Fibroblast of gingiva (primary cell): ENCODE measurements at places on chromosomes 1 and 21.

- DNase-seq: no peak
These were observed 1395.1 kb downstream of the NCAM2 start for GRCh38 chr21:22393324-22393723.

- no peak for DNase-seq
These were observed 108.2 kb upstream of the SLC35F3 start for GRCh38 chr1:233796146-233796783.

- no peak for DNase-seq
These were observed 479.2 kb upstream of the USP24 start for GRCh38 chr1:55694310-55694801.

DNA sequence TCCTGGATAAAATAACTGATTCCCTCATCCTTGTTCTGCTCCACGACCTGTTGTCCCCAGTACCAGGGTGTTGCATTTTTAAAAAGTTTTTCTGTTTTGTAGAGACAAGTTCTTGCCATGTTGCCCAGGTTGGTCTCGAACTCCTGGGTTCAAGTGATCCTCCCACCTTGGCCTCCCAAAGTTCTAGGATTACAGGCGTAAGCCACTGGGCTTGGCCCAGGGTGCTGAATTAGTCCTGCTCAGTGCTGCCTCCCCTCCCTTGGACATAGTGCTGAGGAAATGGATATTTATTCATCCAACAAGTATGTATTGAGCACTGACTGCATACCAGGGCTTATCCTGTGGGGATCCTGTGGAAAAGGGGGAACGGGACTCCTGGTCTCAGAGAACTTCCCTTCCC lies 126.4 kb downstream of the PTPRU start:
- DNase-seq: no peak

- DNase-seq: no peak
These were observed 402.3 kb downstream of the PTBP2 start for GRCh38 chr1:97123717-97124431.

DNA sequence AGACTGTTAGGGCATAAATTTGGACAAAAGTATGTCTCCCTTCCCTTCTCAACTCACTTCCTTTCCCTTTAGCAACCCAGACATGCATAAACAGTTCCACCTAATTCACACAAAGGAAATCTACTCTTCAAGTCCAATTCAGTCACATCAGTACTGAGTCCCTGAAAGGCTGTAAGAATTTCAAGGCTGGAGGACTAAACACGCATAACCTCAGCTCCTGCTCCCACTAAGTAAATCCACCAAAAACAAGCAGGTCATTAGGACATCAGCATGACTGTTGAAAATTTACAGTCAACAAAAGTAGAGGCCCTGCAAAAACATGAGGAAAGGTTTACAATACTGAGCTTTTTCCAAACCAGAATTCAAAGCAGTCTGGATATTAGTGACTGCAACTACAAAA lies 18.4 kb downstream of the SETD4 start:
- DNase-seq: no peak

- DNase-seq: peak; percentile 95
These were observed 4.9 kb upstream of the CAPN2 start for GRCh38 chr1:223707256-223708000.

GRCh38 chr1:55699228-55699627 lies 484.1 kb upstream of the USP24 start:
- no peak for DNase-seq

DNA sequence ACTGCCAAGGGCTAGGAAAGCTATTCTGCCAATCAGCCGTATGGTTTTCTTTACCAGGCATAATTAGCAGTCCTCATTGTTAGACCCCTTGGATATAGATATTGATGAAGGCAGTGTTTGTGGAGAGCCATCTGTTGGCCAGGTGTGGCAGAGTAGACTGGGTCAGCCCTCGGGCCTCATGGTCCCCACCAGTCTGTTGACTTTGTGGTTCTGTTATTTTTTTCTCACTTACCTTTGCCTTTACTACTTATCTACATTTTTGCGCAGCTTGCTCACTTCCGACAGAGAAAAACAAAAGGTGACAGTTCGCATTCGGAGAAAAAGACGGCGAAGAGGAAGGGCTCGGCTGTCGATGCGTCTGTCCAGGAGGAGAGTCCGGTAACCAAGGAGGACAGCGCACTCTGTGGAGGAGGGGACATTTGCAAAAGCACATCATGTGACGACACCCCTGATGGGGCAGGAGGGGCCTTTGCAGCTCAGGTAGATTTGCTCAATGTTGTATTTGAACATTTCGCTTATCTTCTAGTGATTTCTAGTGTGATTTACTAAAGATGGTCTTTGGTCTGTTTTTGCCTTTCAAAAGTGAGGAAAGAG lies 2.3 kb downstream of the PCNT start:
- DNase-seq: no peak

- no peak for DNase-seq
These were observed 97.8 kb downstream of the EBNA1BP2 start for GRCh38 chr1:43074244-43074643.

- DNase-seq: no peak
These were observed 106.7 kb upstream of the C8B start for GRCh38 chr1:57072401-57073110.

GRCh38 chr1:23367791-23368561 lies 1.7 kb downstream of the ZNF436 start:
- DNase-seq: peak; percentile 99

DNA sequence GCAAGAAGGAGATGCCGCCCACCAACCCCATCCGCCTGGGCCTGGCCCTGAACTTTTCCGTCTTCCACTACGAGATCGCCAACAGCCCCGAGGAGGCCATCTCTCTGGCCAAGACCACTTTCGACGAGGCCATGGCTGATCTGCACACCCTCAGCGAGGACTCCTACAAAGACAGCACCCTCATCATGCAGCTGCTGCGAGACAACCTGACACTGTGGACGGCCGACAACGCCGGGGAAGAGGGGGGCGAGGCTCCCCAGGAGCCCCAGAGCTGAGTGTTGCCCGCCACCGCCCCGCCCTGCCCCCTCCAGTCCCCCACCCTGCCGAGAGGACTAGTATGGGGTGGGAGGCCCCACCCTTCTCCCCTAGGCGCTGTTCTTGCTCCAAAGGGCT lies 732 bp downstream of the SFN start:
- no peak for DNase-seq

DNA sequence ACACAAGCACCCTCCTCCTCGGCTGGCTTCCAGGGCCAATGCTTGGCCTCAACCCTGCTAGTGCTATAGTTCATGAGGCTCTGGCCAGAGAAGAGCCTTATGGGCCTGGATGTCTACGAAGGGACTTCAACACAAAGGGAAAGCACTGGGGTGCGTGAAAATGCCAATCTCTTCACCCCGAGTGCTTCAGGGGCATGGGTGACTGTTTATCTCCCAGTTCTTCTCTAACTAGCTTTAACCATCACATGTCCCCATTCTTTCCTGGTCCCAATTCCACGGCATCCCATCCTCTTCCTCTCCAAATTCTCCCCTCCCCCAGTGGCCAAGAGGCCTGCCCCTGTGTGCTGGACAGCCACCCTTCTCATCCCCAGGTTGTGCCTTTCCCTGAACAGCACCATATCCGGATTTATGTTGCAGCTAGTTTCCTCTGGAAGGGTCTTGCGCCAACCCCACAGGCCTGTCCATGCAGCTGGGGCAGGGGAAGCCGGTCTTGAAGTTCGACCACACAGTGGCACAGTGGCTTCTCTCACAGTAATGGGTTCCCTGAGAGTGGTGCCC lies 16.7 kb downstream of the ABCA4 start:
- no peak for DNase-seq

- DNase-seq: no peak
These were observed 8.8 kb downstream of the NTRK1 start for GRCh38 chr1:156869455-156869854.

DNA sequence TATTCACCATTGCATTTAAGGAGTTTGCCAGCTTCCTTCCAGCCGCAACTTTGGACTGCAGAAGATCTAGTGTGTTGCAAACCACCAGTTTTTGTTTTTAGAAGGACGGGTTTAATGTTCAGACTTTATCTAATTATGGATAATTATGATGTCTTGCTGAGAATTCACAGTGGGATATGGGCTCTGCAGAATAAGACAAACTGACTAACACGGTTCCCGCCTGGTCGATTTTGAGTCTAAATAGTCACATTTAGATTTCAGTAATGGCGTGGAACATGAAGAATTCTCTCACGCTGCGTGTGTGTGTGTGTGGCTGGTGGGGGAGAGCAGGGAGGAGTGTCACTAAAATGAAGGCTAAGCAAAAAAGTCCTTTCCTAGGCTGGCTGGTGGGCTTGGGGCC lies 48.5 kb upstream of the DMRTB1 start:
- DNase-seq: no peak

- DNase-seq: no peak
These were observed 10.6 kb upstream of the KCNE2 start for GRCh38 chr21:34353182-34353581.

GRCh38 chr21:32520875-32521735 lies 64.2 kb downstream of the TCP10L start:
- DNase-seq: peak; percentile 93

DNA sequence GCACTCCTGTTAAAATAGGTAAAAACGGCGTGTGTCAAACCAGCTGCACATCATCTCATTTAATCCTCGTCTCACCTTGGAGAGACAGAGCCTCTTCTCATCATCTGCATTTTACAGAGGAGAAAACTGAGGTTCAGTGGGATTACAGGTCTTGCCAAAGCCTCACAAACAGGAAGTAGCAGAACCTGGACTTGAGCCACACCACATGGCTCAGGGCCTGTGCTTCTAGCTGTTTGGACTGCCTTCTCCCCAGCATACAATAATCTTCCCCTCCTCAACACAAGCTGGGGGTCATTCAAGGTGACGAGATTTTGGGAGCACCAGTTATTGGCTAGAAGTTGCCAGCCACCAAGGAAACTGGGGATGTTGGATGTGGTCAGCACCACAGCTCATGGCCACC lies 167.9 kb upstream of the ZC3H12A start:
- DNase-seq: no peak

DNA sequence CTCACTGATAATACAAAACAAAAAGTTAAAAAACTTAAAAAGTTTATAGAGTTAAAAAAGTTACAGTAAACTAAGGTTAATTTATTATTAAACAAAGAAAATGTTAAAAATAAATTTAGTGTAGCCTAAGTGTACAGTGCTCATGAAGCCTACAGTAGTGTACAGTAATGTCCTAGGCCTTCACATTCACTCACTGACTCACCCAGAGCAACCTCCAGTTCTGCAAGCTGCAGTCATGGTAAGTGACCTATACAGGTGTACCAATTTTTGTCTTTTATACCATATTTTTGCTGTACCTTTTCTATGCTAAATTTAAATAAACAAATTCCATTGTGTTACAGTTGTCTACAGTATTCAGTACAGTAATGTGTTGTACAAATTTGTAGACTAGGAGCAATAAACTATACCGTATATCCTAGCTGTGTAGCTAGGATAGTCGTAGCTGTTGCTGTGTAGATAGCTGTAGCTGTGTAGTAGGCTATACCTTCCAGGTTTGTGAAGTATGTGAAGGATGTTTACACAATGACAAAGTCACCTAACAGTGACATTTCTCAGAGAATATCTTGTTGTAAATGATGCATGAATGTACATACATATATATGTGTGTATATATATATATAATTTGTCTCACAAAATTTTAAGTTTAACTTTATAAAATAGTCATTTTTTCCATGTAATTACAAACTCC lies 140.2 kb downstream of the TGFB2 start:
- DNase-seq: no peak

- no peak for DNase-seq
These were observed 25.0 kb downstream of the NRIP1 start for GRCh38 chr21:15039607-15040299.

DNA sequence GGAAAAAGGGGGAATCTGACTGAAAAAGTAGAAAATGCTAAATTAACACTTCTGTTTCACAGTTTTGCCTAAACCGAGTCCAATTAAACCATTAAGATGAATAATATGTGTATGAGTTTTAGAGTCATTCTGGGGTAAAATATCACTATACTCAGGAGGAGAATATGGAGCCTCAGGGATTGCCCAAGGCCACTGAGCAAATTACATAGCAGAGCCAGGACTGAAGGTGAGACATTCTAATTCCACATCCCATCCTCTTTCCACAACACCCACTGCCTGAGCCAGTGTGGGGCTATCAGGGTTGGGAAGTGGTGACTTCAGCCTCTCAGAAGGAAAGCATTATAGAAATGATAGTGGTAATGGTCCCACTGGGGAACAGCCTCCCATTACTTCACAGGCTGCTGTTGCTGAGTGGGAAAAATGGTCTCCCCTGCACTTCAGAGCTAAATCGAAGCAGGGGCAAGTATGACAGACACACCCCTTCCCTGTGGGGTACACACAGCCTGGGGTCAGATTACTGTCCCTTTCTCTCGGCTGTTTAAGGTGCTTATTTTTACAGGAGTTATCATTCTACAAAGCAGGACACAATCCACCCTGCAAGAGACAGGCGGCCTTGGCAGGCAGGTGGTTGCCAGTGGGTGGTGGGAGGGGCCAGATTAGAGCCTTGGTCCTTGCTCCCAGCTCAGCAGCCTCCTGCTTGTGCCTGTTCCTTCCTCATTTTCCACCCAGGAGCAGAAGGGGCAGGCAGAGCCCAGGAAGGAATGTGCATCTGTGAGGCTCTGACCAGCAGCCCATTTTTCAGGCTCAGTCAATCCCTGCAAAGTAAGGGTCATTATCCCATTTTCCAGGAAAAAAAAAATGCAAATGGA lies 9.5 kb upstream of the BCAR3 start:
- no peak for DNase-seq

DNA sequence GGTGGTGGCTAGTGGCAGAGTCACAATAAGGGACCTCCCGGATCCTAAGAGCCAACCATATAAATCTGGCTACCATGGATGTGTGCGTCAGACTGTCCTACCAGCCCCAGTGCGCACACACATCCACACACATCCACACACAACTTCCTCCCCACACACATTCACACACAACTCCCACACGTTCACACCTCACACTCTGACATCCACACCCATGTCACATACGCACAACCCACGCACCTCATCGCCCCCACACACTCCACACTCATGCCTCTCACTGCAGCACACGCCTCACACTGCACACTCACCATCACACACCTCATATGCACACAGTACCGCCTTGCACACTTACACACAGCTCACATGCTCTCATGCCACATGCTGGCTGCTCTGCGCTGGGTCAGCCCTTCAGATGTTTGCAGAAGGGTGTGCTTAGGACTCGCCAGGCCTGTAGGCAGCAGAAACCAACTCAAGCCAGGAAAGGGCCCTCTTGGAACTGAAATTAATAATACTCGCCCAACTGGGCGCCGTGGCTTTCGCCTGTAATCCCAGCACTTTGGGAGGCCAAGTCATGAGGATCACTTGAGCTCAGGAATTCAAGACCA lies 3.0 kb downstream of the LDLRAD2 start:
- no peak for DNase-seq
